Stimulated activated CD8-positive, alpha-beta memory T cell treated with anti-CD3 and anti-CD28 coated beads, Interleukin-4, amount 100 ng/mL, for 4 hours (primary cell): ENCODE measurements at places on chromosomes 6 and 20.

- no peak for DNase-seq
Observed at GRCh38 chr20:1291191-1291741, 25.2 kb downstream of the SNPH start.

DNA sequence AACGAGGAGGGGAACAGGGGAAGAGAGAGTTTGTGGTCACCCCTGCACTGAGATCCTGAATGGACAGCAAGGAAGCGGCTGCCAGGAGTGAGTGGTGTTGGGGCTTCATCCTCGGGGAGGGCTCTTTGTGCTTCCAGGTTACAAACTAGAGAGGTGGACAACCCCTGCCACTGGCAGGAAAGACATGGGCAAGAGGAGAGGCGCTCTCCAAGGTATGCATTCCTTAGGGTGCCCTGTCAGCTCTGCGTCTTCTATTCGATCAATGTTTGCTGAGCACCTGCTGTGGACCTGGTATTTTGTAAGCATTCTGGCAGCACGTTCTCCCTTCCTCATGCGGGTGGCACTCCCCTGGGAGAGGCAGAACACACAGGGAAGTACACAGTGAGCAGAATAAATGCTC, 93.6 kb downstream of the CDH4 start:
- no peak for DNase-seq

DNA sequence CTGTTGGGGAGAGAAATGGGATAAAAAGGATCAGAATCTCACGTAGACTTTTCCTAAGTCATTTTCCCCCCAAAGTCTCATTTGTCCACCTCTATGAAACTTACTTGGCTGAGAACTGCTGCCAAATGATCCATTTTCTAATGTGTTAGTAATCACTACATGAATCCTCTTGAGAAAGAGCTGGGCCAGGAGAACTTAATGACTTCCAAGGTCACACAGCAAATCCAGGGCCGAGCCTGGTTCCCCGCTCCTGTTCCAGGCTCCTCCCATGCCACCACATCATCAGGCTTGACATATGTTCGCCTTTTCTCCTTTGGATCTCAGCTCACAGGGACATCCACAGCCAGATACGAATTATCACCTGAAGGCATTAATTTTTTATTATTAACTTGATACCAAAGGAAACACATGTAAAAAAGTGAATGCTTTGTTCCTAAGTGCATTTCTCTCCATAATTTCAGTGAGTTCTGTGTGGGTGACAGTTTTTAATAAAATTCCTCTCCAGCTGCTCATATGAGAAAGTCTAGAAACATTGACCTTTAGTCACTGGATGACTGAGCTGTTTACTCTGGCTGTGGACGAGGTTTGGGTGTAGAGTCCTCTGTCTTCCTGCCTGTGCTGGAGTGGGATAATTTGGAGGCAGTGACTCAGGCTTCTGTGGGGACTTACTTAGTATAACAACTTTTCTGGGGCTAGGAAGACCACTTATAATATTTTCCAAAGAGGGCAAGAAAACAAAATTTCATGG, 276.3 kb downstream of the PAX1 start:
- no peak for DNase-seq

DNA sequence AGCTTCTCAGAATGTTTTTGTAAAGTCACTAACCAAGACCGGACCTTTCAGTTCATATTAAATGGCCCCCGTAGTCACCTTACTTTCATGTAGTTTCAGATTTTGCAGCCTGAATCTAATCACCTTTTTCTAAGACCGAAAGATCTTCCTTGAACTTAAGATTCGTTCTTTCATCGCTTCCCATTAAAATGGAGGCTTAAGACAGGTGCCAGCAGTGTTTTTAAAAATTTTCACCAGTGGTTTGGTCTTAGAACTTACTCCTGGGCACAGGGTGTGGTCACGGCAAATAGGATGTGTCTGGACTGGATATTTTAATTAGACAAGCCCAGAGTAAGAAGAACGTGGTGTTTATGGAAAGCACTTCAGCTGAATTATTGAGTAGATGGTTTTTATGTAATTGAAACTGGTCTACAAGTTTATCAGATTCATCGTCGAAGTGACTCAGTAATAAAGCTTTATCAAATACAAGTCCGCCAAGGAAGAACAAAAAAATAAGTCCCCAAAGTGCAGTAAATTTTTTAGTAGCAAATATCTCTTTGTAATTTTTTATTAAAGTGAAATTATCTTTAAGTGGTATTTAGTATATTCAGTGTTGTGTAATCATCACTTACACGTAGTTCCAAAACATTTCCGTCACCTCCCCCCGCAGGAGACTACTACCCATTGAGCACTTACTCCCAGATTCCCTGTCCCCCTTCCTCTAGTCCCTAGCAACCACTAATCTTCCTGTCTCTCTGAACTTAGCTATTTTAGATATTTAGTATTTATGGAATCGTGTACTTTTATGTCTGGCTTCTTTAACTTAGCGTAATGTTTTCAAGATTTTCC, 868 bp downstream of the SRSF3 start:
- DNase-seq = no peak

- no peak for DNase-seq
Observed at GRCh38 chr6:100376103-100376502, 88.6 kb downstream of the SIM1 start.

DNA sequence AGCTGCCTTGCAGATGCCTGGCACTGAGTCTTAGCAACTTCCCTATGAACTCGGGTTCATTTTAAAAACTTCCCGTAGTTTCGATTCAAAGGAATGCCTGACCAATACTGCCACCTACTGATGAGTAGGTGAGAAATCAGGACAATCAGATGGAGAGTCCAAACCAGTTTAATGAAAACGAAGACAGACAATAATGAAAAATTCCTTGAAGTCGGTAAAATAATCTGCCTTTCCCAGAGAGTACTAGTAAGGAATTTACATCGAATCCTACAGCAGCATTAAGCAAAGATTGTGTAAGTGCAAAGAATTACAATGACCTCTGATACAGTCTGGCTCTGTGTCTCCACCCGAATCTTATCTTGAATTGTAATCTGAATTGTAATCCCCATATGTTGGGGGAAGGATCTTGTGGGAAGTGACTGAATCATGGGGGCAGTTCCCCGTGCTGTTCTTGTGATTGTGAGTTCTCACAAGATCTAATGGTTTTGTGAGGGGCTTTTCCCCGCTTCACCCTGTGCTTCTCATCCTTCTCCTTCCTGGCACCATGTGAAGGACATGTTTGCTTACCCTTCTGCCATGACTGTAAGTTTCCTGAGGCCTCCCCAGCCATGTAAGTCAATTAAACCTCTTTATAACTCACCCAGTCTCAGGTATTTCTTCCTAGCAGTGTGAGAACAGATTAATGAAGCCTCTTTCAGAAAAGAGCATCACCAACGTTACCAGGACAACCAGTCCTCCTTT, 134.4 kb downstream of the ARHGAP18 start:
- DNase-seq = no peak

GRCh38 chr6:136952714-136953260, 30.7 kb downstream of the SLC35D3 start:
- no peak for DNase-seq
